ENCODE measurements at places on chromosomes 2 and 18. TPM values are rescaled to one million over a fixed set of nuclear protein-coding genes. Genes with fewer than 3 reads are reported as not detected.

The CHPF gene
- 123 TPM for total RNA-seq

DNA sequence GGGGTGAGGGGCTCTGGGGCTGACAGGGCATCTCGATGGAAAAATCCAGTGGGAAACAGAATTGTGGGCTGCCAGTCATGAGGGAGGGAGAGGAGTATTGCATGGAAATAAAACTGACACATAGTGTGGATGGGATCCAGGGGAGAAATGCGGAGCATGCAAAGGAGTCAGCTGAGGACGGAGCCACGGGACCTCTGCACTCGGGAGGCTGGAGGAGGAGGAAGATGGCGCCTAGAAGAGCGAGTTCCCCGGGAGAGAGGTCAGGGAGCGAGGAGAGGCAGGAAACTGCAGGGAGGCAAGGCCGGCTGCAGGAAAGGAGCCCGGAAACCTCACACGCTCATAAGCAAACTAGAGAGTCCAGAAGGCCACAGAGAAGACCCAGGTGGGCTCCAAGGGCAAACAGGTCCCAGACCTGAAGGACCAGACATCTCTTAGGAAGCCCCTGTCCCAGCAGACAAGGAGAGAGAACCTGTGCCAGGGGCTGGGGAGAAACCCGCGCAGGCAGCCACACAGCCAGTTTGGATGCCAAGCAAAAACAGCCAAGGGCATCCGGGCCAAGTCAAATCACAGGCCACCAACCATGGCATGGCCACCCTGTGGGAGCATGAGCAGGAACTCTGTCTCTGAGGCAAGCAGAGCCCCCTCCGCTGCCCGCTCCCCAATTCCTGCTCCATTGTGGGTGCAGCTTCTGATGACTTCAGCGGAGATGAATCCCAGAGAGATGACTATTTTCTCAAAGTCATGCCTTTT, 218.8 kb upstream of the ID2 start:
- no peak for DNase-seq

The HPCAL1 gene
- 89.1 TPM for total RNA-seq

DNA sequence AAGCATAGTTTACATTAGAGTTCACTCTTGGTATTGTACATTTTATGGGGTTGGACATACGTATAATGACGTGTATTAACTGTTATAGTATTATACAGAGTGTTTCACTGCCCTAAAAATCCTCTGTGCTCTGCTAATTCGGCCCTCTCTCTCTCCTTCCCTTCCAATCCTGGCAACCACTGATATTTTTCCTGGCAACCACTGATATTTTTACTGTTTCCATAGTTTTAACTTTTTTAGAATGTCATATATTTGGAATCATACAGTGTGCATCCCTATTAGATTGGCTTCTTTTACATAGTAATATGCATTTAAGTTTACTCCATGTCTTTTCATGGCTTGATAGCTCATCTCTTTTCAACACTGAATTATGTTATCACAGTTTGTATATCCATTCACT, 526.7 kb downstream of the RIT2 start:
- DNase-seq = no peak

The ABI2 gene
- total RNA-seq = 61.2 TPM

GRCh38 chr2:100222844-100223243, 80.5 kb upstream of the AFF3 start:
- DNase-seq = no peak

DNA sequence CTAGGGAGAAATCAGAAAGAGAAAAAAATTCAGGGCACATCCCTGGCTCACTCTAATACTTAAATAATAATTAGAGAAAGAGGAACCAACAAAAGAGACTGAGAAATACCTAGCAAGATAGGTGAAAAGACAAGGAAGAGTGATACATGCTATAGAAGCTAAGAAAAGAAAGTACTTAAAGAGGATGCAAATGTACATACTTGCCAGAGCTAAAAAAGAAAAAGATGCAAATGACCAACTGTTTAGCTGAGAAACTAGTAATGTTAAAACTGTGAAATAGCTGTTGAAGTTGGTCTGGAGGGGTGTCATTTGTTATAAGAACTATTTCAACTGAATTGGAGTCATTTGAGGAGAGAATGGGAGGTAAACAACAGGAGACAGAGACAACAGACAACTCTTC, 412.2 kb downstream of the SPAG16 start:
- no peak for DNase-seq

GRCh38 chr2:8598295-8599165, 83.3 kb upstream of the ID2 start:
- DNase-seq = peak; percentile 86
